Stimulated activated CD8-positive, alpha-beta memory T cell treated with anti-CD3 and anti-CD28 coated beads, Interleukin-2, amount 100 ng/mL, for 1 hour (primary cell): ENCODE measurements at places on chromosomes 2 and 18.

DNA sequence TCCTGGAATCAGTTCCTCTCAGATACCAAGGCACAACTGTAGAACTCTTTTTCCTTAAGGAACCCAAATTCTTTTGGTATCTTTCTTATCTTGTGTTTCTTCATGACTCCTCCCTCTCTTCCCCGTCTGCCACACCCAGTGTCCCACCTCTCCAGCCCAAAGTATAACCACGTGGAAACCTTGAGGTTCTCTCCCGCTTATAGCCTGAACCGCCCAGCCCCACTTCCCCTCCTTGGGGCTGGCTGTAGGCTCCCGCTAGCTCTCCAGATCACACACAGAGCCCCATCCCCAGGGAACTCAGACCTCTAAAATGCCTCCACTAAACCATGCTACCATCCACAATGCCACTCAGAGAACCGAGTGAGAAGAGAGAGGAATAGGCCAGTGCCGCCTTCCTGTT lies 87.5 kb downstream of the MAPRE2 start:
- no peak for DNase-seq

DNA sequence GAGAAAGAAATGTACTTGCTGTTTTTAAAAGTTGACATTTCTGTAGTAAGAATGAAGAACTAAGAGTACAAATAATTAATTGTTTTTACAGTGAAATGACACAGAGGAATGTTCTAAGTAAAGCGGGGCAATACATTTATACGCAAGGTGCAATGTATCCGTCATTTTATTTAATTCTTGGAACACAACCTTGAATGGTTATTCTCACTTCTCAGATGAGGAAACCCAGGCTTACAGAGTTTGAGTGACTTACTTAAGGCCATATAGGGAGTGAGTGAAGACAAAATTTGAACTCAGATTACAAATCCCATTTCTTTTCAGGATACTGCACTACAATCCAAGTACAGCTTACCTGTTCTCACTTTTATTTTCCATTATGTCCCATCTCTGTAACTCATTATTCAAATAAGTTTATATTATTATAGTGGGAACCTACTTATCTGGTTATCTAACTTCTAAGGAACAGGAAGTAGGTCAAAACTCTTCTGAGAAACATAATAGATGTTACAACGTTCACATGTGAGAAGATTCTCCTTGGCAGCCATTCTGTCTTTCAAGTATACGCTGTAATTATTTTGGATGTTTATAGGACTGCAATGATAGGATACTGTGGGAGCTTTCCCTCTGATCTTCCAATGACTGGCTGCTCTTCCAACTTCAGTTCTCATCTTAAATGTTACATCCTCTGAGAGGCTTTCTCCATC lies 12.3 kb upstream of the STK17B start:
- DNase-seq: no peak

DNA sequence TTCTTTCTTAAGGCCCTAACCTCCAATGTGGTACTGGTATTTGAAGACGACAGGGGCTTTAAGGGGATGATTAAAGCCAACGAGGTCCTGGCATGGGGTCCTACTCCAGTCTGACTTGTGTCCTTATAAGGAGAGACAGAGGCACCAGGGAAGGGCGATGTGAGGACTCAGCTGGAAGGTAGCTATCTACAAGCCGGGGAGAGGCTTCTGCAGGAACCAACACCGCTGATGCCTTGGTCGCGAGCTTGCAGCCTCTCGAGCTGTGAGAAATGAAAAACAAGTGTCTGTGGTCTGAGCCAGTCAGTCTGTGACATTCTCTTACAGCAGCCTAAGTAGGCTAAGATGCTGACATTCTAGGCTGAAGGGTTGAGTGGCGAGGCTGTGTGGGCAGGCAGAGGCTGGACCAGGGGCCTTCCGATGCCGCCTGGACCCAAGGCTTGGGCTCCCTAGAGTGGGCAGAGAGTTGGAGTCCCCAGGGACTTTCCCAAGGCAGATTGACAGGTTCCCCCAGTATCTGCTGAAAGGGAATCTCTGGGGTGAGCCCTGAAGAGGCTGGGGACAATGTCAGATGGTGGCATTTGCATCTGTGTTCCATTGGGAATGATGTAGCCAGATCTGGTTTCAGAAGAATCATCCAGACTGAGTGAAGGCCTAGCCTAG lies 322.9 kb upstream of the HS6ST1 start:
- DNase-seq: no peak

- DNase-seq: no peak
These were observed 133.6 kb downstream of the SOCS6 start for GRCh38 chr18:70422391-70422965.

GRCh38 chr2:159982270-159982669 lies 80.1 kb downstream of the PLA2R1 start:
- no peak for DNase-seq

- no peak for DNase-seq
These were observed 171.0 kb upstream of the ZFP36L2 start for GRCh38 chr2:43397411-43397810.

GRCh38 chr2:195575879-195576401 lies 81.1 kb upstream of the SLC39A10 start:
- no peak for DNase-seq

DNA sequence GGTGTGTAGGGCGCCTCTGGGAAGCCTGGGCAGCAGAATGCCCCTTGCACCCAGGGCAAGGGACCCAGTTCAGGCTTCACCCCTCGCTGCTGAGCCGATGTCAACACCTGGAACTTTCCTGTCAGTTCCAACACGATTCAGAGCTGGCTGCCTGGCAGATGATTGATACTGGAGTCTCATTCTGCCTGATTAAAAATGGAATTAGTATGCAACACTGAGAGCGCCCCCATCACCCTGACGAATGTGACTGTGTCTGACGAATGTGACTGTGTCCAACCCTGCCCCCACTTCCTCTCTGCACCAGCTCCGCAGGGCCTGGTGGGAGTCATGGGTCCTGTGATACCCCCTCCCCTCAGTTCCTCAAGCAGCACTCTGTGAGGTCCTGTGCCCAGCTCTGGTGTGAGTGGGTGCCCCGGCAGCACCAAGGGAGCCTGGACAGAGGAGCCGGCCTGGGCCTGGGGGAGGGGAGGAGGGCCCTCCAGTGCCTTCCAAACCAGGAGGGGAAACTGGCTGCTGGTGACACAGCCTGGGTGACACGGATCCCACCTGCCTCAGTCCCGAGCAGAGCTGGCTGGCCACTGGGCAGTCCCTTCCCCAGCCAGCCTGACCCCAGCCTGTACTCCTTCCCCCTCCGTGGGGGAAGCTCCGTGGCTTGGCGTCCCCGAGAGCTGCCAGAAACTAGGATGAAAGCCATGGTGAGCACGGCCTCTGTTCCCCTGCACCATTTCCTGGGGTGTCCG lies 41.4 kb upstream of the ALPP start:
- no peak for DNase-seq

GRCh38 chr18:46429649-46430224 lies 227.3 kb downstream of the LOXHD1 start:
- DNase-seq: no peak

- DNase-seq: no peak
These were observed 48.5 kb downstream of the CACNB4 start for GRCh38 chr2:152050341-152050740.
